ENCODE measurements at places on chromosomes 2 and 18.

GRCh38 chr18:33937270-33937816 is 287.4 kb downstream of the NOL4 start:
- DNase-seq = no peak

DNA sequence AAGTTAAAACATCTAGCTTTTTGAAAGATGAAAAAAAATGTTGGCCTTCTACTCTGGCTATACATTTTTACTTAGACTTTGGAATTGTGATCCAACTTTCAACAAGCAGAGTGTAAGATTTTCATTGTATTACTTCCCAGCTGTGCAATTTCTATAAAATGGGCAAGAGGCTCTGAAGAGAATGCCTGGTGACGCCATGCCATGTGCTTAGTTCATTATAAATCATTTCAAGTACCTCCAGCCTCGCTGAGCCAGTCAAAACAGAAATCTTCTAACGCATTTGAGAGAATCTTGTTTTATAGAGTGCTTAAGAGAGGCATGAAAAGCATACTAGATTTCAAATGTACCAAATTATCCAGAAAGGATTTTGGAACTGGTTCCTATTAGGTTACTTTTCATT is 10.1 kb upstream of the STK17B start:
- DNase-seq = no peak

DNA sequence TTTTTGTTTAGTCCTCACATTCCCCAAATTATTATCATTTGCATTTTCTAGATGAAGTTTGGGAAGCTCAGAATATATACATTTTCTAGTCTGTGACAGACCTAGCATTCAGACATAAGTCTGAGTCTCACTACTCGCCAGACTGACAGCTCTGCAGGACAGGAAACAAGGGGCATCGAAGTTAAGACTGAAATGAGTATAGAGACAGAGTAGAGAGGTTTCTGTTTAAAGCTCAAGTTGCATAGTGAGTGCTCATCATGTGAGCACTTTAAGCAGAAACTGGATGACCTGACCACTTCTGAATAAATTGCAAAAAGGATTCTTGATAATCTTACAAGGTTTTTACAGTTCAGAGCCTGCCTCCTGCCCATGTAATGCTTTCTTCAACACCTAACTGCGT is 1.1 kb downstream of the HADHB start:
- DNase-seq = peak; percentile 10

DNA sequence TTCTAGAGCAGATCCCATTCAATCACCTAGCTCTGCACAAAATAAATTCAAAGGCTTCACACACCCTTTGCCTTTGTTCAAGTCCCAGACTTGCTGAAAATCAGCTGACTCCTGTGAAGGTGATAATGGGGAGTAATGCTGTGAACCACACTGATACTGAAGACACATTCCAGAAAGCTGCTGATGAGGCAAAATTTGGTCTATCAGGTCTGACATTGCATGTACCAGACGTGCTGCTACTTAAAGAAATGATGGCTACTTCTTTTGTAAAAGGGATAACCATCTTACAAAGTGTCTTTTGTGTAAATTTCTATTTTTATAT is 7.8 kb upstream of the CTIF start:
- DNase-seq = no peak

DNA sequence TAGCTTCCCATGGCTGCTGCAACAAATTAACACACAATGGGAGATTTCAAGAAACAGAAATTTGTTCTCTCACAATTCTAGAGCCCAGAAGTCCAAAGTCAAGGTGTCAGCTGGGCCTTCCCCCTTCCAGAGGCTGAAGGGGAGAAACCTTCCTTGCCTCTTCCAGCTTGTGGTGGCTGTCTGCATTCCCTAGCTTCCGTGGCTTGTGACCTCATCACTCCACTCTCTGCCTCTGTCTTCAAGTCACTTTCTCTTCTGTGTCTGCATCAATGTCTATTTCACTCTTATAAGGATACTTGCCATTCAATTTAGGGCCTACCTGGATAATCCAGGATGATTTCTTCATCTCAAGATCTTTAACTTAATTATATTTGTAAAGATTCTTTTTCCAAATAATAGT is 16.8 kb upstream of the SRBD1 start:
- peak; percentile 58 for DNase-seq

DNA sequence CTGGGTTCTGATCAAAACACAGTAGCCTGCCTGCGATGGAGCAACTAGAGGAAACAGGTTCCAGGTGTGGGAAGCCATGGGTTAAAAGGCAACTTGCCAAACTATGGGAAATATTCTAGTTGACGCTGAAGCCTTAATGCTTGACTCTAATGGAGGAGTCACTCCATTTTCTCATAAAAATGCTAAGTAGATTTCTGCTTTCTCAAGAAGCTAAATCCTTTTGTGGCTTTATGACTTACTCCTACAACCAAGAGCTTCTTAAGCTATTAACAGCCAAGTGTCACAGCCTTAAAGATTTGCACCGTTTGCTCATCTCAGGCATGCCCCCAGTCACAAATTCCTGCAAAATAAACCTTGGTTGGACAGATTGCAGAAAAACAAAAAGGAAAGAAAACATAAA is 25.2 kb downstream of the ANKRD44 start:
- no peak for DNase-seq

DNA sequence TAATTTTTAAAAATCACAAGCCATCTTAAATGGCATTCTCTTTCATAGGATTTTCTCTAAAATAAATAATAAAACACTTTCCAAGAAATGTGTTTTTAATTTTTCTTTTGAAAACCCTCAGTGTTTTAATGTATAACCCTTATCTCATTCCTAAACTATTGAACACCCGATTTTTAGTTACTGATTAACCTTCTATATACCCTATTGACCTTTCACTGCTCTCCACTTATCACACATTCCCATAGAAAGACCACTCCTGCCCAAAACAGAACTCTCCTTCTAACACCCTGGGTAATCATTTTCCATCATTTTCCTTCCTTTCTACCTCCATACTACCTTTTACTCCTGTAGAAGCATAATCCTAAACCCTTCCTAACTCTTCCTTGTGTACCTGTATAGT is 102.4 kb downstream of the EPC2 start:
- no peak for DNase-seq

GRCh38 chr2:235768606-235769005 is 274.8 kb downstream of the AGAP1 start:
- DNase-seq = peak; percentile 4

DNA sequence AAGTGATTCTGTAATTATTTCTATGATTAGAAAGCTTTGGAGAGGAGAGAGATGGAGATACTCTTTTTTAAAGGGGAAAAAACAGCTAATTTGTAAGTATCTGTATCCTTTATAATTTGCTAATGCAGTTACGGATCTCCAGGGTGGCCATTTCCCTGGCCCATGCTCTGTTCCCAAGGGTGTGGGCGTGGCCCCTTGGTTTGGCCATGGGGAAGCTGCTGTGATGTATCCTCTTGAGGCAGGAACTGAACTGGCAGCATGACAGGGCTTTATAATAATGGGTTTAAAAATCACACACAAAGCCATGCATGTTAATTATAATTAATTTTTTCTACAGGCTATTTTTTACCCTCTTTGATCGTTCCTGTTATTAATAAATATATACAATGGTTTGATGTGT is 27.0 kb downstream of the TRAPPC12 start:
- no peak for DNase-seq

DNA sequence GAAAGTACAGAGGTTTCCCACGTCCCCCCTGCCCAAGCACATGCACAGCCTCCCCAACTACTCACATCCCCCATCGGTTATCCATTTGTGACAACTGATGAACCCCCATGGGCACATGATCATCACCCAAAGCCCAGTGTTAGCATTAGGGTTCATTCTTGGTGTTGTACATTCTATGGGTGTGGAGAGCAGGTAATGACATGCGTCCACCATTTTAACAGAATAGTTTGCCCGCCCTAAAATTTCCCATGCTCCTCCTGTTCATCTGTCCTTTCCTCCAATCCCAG is 74.3 kb downstream of the LONRF2 start:
- DNase-seq = no peak

GRCh38 chr2:44086629-44087028 is 82.0 kb upstream of the PPM1B start:
- DNase-seq = no peak

DNA sequence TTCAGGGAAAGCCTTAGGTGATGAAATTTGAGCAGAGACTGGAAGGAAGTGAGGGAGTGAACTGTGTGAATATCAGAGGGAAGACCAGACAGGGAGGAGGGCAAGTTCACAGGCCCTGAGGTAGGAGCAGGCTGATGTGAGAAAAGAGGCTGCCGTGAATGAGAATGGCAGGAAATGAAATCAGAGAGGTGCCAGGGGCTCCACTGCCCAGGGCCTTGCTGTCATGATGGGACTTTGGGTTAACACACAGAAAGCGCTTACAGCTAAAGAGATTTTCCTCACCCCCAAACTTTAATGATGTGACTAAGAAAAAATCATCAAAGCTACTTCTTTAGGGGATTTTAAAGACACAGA is 53.8 kb downstream of the MARCHF4 start:
- DNase-seq = no peak

DNA sequence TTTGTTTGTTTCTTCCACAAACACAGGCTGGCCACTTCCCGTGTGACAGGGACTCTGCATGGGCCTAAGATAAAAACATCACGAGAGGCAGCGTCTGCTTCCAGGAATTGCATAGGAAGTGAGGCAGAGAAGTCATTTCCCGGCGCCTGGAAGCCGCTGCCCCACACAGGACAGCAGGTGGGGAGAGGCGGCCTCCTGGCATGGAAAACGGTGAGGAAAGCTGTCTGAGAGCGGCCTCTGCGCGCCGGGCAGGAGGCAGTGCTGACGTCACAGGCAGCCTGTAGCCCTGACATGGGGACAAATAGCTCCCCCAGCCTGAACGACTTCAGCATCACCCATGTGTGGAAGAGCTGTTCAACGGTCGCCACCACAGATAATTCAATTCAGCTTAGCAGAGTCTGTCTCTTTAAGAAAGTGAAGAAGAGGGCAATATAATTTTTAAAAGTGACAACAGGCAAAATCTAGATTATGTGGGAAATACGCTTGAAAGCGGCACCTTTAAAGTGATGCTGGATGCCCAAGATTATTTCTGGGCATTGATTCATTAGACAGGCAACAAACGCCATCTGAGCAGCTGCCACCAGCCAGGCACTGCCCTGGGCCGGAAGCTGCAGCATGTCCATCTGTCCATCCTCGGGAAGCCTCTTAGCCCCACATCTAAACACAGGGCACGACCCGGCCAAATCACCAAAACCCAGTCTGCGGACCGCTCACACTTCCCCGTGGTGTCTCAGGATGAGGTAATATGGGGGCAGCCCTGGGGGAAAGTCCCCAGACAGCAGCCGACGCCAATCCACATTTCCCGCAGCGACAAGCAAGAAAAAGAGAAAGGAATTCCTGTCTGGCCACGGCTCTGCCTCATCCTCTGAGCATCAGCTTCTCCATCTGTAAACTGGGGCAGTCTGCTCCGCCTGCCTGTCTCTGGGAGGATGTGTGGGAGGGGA is 138.9 kb downstream of the PXDN start:
- DNase-seq = peak; percentile 78

- no peak for DNase-seq
These were observed 72.0 kb downstream of the DNER start for GRCh38 chr2:229642371-229642770.

GRCh38 chr2:64192664-64193105 is 48.5 kb upstream of the PELI1 start:
- no peak for DNase-seq

- peak; percentile 5 for DNase-seq
These were observed 273.9 kb downstream of the MYT1L start for GRCh38 chr2:2057125-2057721.

GRCh38 chr2:221503965-221504364 is 68.1 kb downstream of the EPHA4 start:
- no peak for DNase-seq

DNA sequence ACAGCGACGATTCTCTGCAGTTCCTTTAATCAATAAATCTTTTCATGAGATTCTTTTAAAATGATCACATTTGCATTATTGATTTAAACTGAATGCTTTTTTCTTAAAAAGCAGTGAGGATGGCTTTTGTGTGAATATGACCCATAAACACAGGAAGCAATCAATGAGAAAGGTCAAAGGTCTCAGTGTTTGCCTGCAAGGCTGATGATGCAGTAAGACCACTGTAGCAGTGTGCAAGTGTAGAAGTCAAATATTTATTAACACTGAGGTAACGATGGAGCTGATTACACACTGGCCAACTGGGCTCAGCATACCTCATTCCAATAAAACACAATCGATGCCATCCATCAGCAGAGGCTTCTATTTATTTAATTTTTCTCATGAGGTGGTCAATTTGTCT is 633.5 kb downstream of the DCDC2C start:
- DNase-seq = no peak

DNA sequence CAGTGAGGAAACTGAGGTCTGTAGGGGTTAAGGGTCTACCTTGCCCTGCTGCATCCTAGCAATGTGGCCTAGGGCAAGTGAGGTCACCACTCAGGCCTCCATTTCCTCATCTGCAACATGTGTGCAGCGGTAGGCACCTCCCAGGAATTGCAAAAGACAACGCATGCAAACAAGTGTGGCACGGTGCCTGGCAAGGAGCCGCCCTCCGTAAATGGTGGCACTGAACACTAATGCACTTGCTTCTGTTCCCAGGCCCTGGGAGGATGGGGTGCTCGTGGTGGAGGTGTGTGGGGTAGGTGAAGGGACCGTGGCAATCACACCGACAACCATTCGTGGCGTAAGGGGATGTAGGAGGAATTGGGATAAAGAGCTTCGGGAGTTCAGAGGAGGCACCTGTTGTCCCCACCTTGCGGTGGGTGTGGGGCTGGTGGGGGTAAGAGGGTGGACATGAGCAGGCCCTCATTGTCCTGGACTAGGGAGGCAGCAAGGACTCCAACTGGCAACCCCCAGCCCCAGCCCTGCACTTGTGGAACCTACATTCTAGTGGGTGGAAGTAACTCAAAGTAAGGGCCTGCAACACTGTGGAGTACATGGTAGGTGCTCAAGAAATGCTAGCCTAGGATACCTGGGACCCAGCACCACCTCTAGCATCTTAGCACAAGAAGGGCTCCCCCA is 26.0 kb downstream of the ATOH8 start:
- DNase-seq = no peak

- no peak for DNase-seq
These were observed 183.7 kb upstream of the ZFP36L2 start for GRCh38 chr2:43410055-43410604.

DNA sequence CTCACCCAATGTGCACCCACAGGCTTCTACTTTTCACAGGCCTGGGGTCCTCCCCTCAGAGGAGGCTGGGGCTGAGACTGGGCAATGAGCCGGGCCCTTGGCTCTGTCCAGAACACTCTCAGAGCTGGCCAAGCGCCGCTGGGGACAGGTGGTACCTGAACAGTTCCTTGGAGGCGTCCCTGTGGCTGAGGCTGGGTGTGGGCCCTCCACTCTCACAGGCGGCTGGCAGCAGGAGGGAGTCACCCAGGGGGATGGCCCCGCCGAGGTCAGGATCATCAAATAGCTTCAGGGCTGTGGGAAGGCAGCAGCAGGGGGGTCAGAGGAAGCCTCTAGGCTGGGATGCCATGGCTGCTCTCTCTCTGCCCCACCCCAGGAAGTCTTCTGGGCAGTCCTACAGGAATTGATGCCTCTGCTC is 27.1 kb downstream of the HS1BP3 start:
- DNase-seq = no peak

- no peak for DNase-seq
These were observed 64.3 kb upstream of the MSTN start for GRCh38 chr2:190126798-190127197.

- DNase-seq = no peak
These were observed 234.3 kb downstream of the ALK start for GRCh38 chr2:29687121-29687520.

- DNase-seq = no peak
These were observed 18.5 kb upstream of the IL36G start for GRCh38 chr2:112959109-112959812.

All from astrocyte (in vitro differentiated cells and primary cell).